ENCODE measurements at places on chromosomes 3 and 15.
A peak's percentile ranks its signal among the peaks of the same experiment; 100 is the strongest.

- DNase-seq = peak; percentile 13
These were observed 397.5 kb upstream of the ATP10A start for GRCh38 chr15:26260517-26261133.

DNA sequence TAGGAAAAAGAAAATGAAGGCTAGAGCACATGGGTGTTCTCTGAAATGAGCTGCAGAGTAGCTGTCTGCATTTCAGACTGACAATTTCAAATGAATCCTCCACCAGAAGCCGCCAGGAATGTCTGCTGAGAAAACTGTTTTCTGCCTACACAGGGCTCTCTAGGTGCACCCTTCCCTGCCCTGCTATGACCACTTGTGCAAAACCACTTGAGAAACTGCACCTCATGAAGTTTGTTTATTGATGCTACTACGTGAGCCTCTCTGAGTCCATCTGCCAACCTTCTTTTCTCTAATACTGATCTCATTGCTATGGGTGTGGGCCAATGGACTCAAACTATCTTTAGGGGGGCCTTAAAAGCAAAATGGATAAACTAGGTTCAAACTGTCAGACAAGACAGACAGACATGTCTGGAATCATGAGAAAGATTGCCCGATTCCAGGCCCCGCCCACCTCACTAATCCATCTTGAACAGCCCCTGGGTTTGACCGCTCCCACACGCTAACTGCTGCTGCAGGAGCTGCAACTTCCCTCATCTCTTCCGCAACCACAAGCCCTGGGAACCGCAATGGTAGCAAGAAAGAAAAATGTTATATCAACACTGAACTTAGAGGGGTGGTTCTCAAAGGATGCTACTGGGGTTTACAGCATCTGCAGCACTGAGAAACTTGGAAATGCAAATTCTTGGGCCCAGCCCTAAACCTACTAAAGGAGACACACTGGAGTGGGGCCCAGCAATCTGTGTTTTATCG, 9.0 kb upstream of the CD47 start:
- no peak for DNase-seq

DNA sequence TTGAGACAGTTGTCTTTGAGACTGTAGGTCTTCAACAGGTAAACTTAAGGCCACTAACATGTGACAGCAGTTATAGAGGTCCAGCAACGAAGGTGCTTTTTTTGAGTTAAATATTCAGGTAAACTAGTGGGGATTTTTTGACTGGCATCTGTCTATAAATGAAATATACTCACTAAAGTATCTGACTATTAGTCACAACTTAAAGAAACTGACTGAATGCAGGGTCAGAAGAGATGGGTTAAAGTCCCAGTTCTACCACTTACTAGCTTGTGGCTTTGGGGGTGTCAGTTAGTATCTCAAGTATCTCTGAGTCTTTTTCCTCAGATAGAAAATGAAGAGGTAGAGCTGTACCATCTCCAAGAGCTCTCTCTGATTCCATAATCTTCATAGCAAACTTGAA, 18.0 kb downstream of the MIX23 start:
- no peak for DNase-seq

DNA sequence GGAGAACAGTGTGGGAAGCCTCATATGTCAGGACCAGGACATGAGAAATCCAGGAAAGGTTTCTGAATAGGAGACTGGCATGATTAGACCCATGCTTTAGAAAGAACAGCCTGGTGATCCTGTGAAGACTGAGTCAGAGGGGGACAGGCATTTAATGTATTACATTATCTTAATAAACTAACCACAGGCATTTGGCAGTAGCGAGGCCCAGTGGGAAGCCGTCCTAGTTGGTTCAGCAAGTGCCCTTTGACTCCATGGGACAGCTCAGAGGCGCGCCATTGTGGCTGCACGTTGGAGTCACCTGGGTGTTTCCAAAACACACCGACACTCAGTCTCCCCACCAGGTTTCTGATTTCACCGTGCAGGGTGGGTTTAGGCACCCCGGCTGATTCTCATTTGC, 90.5 kb upstream of the DGKG start:
- no peak for DNase-seq

DNA sequence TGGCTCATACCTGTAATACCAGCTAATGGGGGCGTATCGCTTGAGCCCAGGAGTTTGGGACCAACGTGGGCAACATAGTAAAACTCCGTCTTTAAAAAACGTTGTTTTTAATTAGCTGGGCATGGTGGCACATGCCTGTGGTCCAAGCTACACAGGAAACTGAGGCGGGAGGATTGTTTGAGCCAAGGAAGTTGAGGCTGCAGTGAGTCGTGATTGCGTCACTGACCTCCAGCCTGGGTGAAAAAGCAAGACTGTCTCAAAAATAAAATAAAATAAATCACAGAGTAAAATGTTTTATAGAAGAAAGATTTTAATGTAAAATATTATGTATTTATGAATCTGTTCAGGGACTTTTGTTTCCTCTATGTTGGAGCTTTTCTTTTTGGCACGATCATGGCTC, 15.3 kb upstream of the STRIT1 start:
- no peak for DNase-seq

- no peak for DNase-seq
These were observed 13.7 kb downstream of the ACSBG1 start for GRCh38 chr15:78220713-78221112.

DNA sequence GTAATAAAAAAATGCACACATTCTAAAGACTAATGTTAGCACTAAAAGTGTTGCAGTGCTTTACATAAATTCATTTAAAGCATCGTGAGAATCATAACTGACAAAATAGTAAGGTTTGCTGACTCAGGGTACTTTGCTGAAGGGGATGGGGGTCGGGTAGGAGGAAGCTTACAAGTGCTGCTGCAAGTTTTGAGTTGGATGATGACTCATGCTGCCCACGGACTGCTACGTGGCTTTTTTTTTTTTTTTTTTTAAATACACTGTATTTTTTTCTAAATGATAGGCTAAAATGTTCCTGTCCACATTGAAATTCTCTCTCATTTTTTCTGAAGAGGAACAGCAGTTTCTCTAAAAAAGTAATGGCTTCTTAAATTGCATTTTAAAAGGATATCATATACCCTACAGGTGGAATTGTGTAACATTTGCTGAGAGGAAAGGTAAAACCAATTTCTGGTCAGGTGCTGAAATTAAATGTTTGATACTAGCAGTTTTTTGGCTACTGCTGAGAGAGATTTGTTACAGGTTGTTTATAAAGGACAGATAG, 2.2 kb downstream of the MAPK6 start:
- no peak for DNase-seq

GRCh38 chr15:29570121-29570947, 251.9 kb downstream of the TJP1 start:
- peak; percentile 12 for DNase-seq

GRCh38 chr3:60659098-60659497, 592.2 kb downstream of the FHIT start:
- no peak for DNase-seq

GRCh38 chr15:39543651-39544050, 37.2 kb upstream of the THBS1 start:
- DNase-seq = no peak
